SK-N-SH (cell line): ENCODE measurements at places on chromosomes 12 and 14. TPM values are rescaled to one million over a fixed set of nuclear protein-coding genes. Genes with fewer than 3 reads are reported as not detected.

Gene COL2A1
- 0.02 TPM in 1 of 2 replicates, not detected in the other for polyA plus RNA-seq

Gene FOXG1
- polyA plus RNA-seq: not detected in 2 replicates

Gene PLBD1
- polyA plus RNA-seq: 0.03 and 0.10 TPM in 2 replicates

Gene IL26
- polyA plus RNA-seq: not detected in 2 replicates

Gene COPS7A
- 191 and 231 TPM in 2 replicates for polyA plus RNA-seq

Gene MYO1H
- not detected in 2 replicates for polyA plus RNA-seq

Gene AGAP2
- polyA plus RNA-seq: 3.9 and 5.2 TPM in 2 replicates

Gene TCL1B
- polyA plus RNA-seq: not detected in 2 replicates

Gene BRMS1L
- polyA plus RNA-seq: 7.1 and 9.1 TPM in 2 replicates
